ENCODE measurements at places on chromosomes 2 and 18.

DNA sequence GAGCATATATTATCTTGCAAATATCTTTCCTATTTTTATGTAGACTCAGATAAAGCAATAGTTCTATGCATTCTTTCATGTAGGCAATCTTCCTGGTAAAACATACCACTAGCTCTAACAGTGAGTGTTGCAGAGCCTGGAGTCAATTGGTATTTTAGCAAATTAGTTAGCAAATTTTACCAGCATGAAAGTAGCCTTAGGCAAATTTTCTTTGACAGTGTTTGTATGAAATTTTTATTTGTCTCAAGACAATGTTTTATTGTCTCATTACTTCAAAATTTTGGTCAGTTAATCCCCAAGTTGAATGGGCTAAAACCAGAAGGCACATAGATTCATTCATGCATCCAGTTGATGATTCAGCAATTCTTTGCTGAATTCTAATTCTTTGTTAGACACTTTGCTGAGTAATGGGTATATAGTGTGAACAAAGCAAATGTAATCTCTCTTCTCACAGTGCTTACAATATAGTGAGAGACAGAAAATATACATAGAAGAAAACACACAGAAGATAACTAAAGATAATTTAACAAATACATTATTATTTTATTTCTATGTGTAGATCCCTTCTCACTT, 27.1 kb downstream of the SLC38A11 start:
- DNase-seq = no peak

- no peak for DNase-seq
Measured at GRCh38 chr2:230347659-230348305, 20.8 kb downstream of the SP140L start.

- no peak for DNase-seq
Measured at GRCh38 chr2:734496-734895, 57.3 kb upstream of the TMEM18 start.

DNA sequence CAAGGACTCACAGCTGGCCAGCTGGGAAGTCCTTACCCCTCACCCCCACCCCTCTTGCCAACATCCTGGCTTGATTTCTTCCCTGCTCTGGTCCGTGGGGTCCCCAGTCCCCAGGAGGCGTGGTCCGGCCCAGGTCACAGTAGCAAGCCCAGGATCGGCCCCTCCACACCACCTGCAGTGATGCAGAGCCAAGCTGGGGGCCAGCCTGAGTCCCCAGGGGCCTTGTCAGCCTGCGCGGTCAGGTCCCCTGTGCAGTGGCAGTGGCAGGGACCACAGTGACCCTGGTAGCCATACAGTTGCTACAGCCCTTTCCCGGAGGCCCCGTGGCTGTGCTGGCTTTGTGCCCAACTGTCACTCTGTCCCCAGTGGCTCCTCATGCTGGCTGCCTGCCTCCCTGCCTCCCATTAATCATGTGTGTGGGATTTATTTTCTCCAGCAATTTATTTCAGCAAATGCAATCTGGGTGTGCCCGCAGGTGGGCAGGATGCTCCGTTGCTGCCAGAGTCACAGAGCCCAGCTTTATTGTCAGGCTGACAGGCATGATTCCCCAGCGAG, 8.8 kb upstream of the PRSS56 start:
- no peak for DNase-seq

DNA sequence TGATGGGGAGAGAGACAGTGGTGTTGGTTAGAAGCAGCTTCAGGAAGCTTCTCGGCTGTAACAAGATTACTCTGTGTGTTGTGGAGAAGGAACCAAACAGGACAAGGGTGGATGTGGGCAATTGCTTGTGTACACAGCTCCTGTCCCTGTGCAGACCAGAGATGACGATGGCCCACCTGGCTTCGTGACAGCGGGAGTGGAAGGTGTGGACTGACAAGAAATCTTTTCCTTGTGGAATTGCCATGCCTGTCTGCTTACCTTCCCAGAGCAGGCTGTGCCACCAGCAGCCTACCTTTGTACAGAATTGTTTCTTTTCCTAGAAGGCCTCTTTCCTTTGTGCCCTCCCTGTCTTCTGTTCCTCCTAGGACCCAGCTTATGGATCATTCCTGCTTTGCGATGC, 93.8 kb downstream of the ITGB1BP1 start:
- no peak for DNase-seq

Data from activated T-helper 9 cell treated with anti-CD3 and anti-CD28 coated beads, Interleukin-2, amount 50 U/mL, for 16 hours (primary cell).